ENCODE measurements at places on chromosomes 3 and 15. TPM values are rescaled to one million over a fixed set of nuclear protein-coding genes. Genes with fewer than 3 reads are reported as not detected.

DNA sequence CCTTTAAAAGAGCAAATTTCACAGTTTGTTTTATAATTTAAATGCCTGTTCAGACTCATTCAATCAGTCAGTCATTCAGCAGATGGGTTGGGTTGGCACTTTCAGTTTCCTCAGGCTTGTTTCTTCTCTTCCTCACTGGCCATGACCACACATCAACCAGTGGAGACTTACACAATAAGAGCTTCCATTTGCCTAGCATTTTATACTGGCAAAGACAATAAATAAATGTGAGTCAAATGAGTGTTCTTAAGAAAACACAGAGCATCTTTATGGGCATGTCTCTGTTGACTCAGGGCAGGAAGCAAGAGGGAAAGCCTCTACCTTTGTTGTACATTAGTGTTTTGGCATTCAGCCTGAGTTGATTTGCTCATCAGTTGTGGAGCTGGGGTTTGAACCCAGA lies 122.6 kb downstream of the EPHB1 start:
- no peaks in the 10 kb centered on the region for H3K36me3 ChIP-seq
- no peaks in the 10 kb centered on the region for H3K27me3 ChIP-seq
- no peak overlapping the region for H3K4me3 ChIP-seq
- H3K4me1 ChIP-seq: no peaks in the 10 kb centered on the region

The CFAP91 gene
- 6.5 TPM for total RNA-seq

The TGM5 gene
- total RNA-seq: 0.17 TPM

The FGF7 gene
- total RNA-seq: 53.5 TPM

All from esophagus muscularis mucosa (tissue), 4 donors.